ENCODE measurements at places on chromosomes 7 and 10.

DNA sequence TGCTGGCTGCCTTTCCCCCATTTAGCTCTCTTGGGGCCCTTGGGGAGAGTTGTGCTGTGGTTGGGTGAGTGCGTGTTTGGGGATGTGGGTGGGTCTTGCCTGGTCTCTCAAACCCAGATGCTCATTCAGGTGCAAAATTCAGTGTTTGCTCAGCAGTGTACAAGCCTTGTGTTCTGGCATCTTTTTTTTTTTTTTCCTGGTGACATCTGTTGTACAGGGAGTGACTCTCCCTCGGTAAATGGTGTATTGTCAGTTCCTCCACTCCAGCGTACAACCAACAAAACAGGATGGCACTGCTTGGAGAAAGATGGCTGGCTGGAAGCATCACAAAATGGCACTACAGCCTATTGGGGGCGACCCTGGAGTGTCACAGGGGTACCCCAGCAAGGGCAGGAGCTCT is 75.5 kb downstream of the LRMDA start:
- no peak for DNase-seq

- peak; percentile 84 for DNase-seq
Measured at GRCh38 chr7:150755473-150756099, 18.4 kb downstream of the GIMAP5 start.

- DNase-seq = no peak
Measured at GRCh38 chr10:77501152-77501845, 136.3 kb downstream of the KCNMA1 start.

DNA sequence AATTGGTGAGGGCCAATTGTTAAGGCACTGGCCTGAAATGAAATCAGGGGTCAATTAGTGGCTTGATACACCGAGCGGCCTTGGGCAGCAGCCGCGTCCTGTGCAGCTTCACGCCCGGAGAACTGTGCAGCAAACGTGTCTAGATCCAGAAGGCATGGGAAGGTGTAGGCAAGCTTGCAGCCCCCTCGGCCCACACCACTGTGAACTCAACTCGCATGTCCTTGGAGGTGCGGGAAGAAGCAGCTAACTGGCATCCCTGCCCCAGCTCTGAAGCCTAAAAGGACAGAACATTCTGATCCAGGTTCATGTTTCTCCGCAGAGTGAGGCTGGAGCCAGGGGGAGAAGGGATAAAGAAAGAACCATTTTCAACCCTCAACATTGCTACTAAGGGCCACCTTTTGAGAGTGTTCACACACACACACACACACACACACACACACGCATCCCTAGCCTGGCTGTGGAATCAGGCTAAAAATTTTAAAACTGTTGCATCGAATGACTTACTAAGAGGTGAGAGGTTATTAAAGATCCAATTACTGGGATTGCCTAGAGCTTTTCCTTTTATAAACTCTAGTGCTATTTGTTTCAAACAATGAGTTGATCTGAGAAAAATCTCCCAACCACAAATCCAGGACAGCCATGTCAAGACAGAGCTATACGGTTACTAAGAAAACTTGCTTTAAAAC is 104.0 kb downstream of the PARP12 start:
- no peak for DNase-seq

GRCh38 chr10:68876246-68877138 is 24.6 kb upstream of the DDX50 start:
- no peak for DNase-seq
